ENCODE measurements at places on chromosomes 4 and X.

DNA sequence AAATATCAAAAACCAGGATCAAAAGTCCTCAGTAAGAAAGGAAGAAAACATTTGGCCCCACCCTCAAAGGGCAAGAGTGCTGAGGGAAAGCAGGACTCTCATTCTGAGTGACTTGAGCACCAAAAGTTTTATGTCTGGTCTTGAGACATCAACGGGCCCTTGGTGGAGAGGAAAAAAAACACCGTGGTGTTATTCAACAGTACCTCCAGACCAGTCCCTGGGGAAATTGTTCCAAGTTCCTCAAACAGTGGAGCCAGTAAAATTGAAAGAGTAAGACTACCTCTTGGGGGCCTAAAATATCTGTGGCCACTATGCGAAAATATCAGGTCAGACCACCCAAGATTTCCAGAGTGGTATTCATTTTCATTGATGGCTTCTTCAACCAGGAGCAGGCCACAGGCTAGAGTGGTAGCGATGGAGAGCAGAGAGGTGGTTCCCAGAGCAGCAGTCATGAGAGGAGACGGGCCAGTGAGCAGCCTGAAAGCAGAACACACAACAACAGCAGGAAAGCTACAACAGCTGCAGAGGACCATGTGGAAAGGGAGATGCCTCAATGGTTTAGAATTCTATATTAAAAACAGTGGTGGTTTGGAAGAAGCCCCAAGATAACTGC is 63.7 kb upstream of the RPL34 start:
- DNase-seq, result no peak

DNA sequence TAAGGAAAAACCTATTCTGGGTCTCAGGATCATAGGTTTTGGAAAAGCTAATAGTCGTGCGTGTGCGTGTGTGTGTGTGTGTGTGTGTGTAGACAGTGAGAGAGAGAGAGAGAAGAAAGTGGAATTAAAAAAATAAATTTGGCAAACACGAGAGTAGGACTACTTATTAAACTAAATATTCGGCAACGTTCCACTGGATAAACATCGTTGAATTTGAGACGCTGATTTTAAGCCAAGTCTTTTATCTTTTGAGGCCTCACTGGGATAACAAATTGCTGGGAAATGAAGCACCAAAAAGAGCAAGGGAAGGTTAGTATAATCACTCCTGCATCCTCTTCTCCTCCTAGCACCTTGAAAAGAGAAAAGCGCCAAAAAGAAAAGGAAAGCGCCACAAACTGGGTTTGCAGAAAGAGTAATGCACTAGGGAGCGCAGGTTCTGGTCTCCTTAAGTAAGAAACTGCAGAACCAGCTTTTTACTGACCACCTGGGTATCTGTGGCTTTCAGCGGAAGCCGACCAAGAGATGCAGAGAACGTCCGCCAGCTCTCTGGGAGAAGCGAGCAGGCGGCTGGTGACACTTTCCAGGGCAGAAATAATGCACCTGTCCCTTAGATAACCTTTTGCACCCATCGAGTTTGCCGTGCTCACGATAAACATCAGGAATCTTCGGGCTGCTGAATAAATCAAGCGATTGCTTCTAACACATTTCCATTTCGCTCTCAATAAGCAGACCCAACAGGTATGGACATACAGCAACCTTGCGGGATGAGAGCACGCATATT is 3.4 kb downstream of the ATOH1 start:
- no peak for DNase-seq

DNA sequence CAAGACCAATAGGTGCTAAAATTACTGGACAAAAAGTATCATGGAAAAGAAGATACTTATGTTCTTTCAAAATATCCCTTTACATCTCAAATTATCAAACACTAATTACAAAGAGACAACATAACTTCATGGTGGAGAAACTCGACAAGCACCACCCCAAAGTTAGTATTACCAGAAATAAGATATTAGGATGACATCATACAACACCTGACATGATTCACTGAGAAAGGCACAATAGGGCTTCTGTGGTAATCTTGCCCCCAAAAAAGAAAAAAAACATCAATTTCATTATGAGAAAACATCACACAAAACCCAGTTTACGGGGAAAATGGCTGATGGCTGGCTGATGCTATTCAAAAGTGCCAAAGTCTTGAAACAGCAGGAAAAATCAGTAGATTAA is 1781.7 kb upstream of the PCDH10 start:
- no peak for DNase-seq

GRCh38 chrX:111102636-111103035 is 6.6 kb downstream of the PAK3 start:
- DNase-seq, result no peak

DNA sequence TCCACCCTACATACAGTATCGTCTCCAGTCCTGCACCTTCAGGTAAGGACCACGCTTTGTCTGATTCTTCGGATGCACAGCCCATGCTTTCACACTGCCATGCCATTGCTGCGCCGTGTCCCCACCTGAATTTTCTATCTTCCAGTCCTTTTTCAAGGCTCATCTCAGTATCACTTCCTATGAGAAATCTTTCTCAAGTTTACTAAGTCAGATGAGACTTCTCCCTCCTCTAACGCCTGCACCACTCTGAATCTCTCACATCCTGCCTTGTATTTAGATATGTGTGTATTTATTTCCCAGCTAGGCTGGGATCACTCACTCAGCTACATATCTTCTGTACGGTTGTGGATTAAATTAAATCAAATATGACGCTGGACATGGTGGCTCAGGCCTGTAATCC is 116.8 kb downstream of the SMIM20 start:
- DNase-seq, result no peak

- no peak for DNase-seq
Measured at GRCh38 chr4:37909332-37910090, 18.6 kb downstream of the TBC1D1 start.

DNA sequence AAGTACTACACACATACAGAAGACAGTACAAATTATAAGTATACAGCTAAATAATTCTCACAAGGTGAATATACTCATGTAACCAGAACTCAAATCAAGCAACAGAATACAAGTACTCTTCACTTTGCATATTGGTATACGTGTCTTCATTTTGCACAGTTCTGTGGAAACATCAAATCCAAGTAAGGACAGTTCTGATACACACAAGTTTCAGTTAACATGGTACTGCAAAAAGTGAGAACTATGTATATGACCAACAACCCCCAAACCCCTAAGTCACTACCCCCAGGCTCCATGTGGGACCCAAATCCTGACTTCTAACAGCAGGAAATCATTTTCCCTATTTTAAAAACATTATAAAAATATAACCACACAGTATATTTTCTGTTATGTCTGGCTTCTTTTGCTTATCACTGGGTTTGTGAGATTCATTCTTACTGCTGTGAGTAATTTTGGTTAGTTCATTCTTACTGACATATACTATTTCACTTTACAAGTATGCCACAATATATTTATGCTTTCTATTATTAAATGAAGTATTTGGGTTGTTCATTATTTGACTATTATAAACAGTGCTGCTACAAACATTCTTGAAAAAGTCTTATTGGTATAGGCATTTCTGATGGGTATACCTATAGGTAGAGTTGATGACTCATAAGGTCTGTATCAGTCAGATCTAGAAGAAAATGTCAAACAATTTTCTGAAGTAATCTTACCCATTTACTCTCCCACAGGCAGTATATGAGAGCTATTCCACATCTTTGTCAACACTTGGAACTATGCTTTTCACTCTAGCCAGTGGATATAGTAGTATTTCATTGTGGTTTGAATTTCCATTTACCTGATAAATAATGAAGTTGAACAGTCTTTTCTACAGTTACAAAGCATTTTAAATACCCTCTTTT is 47.0 kb downstream of the SCLT1 start:
- DNase-seq, result no peak

- peak; percentile 99 for DNase-seq
Measured at GRCh38 chr4:123832173-123833026, 435.8 kb downstream of the SPRY1 start.

- no peak for DNase-seq
Measured at GRCh38 chrX:66863721-66864120, 224.8 kb upstream of the EDA2R start.

- no peak for DNase-seq
Measured at GRCh38 chr4:48121180-48121579, 12.9 kb downstream of the TXK start.
